ELR (cell line): ENCODE measurements at places on chromosomes 13 and 19.

- DNase-seq = no peak
Observed at GRCh38 chr19:38735257-38735686, 9.0 kb downstream of the CAPN12 start.

DNA sequence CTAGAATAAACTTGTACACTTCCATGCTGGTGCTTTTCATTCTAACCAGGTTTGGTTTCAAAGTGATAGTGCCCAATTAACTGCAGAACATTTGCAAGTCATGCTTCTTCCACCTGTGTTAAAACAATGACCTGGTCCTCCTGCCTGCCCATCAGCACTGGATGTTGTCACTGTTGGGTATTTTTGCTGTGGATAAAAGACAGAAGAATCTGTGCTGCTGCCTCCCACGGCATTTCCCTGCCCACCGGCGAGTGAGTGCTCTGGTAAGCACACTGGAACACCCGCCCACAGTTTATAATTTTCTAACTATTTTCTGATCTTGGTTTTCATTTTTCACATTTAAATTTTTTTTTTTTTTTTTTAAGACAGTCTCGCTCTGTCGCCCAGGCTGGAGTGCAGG is 2.3 kb upstream of the AKAP8 start:
- DNase-seq = no peak

DNA sequence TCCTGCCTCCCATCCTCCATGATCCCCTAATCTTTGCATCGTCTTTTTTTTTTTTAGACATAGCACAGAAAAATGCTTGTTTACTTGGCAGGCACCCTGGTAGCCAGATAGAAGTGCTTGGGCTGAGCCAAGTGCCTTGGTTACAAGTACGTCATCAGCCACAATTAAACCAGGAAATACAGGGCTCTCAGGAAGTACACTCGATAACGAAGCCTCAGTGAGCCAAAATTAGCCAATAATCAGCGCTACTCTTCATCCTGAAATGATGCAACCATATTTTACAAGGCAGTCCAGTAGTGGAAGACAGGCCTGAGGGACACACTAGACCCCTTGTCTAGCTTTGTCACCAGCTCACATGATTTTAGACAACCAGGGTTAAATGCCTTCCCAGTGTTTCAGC is 194.0 kb upstream of the NBEA start:
- no peak for DNase-seq

GRCh38 chr19:1449467-1450442 is at the start of gene APC2:
APC2 (plus strand) TSS chr19:1450121; CDS start chr19:1453002, 2,881 bp downstream.
- DNase-seq = peak; percentile 50

- peak; percentile 96 for DNase-seq
Observed at GRCh38 chr13:98972627-98973026, 5.2 kb downstream of the DOCK9 start.

DNA sequence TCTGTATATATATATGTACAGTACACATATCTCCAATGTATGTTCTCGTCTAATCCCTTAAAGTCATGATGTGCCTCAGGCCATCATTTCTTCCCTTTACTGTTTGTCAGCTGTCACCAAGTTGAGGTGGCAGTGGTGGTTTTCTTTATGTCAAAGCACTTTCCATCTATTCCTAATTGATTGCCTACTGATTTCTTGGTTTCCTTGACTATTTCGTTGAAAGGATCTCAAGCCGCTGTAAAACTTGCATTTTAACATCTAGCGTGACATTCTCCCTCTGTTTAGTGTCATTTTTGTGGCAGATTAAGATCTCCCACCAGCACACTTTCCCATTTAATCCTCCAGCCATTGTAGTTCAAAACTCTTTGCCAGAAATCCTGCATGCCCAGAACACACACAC is 25.0 kb upstream of the SPART start:
- DNase-seq = no peak

GRCh38 chr13:112854321-112854720 is 114.7 kb upstream of the MCF2L start:
- DNase-seq = no peak

DNA sequence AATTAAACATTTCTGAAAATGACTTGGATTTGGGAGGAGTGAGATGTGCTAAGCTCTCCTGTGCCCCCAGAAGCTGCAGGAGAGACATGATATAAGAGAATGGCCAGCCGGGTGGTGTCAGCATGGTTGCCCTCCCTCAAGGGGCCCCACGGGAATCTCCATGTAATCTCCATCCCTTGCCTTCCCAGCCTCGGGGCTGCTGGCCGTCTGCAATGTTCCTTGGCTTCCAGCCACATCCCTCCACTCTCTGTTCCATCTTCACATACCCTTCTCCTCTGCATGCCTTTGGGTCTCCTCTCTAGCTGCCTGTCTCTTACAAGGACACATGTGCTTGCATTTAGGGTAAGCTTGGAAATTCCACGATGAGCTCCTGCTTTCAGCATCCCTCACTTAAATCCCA is 172.0 kb downstream of the TSHZ3 start:
- DNase-seq = no peak

GRCh38 chr13:112859128-112859816 is 109.7 kb upstream of the MCF2L start:
- DNase-seq = no peak

- DNase-seq = peak; percentile 28
Observed at GRCh38 chr13:44040070-44040817, 160.5 kb downstream of the LACC1 start.

DNA sequence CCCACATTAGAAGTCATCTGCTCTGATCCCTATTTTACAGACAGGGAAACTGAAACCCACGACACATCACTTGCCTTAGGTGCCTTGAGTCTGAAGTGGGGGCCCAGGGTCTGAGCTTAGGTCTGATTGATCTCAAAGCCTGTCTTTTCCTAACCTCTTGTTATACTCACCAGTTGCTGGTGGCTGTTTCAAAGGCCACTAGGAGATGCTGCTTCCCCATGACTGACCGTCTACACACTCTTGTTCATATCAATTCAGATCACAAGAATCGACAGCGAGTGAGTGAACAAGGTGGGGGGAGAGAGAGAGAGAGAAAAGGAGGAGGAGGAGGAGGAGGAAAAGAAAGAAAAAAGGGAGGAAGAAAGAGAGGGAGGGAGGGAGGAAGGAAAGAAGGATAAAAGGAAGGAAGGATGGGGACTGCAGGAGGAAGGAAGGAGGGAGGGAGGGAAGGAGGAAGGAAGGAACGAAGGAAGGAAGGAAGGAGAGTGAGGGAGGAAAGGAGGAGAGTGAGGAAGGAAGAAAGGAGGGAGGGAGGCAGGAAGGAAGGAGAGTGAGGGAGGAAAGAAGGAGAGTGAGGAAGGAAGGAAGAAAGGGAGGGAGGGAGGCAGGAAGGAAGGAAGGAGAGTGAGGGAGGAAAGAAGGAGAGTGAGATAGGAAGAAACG is 3.3 kb downstream of the OR10H1 start:
- DNase-seq = peak; percentile 6

DNA sequence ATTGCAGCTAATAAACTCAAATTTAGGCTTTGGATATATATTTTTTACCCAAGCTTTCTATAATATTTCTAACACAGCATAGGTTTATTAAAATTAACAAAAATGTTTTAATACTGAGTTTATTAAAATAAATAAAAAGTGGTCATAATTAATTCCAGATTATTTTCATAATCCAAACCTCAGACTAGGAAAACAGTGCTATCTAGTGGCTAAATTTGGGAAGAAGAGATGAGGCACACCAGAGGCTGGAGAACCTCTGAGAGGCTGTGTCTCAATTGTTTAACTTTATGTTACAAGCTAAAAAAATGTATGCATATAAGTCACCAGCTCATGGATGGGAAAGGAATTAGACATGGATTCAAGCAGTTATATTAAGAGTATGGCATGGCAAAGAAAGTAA is 392.5 kb downstream of the DIAPH3 start:
- peak; percentile 55 for DNase-seq

DNA sequence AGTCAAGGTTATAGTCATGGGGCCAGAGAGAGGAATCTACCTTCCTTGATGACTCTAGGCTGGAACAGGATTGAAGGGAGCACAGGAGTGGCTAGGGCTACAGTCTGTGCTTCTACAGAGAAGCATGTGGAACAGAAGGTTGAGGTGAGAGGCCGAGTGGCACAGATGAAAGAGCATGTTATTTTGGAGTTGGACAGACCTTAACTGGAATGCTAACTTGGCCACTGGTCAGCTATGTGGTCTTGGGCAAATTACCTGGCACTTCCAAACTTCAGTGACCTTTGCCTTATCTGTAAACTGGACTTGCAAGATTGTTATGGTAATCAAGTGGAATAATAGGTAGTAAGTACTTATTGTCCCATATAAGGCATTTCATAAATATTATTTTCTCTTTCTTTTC is 252.7 kb downstream of the KCNRG start:
- DNase-seq = no peak

DNA sequence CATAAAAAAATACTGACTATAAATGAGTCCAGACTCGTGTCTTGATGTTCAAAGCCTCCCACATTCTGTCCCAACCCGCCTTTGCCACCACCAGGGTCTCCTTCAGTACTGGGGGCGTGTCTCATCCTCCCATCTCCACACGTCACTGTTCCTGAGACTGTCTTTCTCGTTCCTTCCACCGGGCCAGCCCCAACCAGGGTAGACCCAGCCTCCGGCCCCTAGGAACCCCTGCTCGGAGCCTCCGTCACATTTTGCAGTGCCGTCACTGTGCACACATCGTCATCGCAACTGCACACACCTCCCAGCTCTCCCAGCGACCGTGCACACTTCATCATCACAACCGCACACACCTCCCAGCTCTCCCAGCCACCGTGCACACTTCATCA is 73.4 kb downstream of the SPACA7 start:
- DNase-seq = no peak

DNA sequence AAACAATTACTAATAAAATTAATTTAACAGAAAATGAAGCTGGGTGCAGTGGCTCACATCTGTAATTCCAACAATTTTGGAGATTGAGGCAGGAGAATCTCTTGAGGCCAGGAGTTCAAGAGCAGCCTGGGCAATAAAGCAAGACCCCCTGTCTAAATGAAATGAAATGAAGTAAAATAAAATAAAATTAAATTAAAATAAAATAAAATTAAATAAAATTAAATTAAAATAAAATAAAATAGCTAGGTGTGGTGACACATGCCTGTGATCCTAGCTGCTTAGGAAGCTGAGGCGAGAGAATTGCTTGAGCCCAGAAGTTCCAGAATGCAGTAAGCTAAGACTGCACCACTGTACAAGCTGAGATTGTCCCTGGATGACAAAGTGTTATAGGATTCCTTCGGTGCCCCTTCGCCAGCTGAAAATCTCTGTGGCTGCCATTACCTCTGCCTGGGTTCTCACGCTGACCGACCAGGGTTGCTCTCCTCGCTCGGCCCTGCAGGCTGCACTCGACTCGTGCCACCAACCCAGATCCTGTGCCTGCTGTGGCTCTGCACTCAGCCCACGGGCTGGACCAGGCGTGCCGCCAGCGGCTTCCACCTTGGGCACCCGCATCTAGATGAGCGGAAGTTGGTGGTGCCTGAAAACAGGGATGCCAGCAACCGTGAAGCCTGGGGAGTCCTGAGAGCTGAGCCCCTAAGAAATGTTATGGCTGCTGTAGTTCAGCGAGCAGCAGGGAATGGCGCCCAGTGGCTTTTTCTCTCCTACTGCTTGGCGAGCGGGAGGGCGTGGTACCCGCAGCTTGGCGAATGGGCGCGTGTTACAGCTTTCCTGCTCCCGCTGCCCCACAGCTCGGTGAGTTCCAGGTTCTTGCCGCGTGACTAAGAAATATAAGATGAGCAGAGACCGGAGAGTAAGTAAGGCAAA is 539.2 kb upstream of the PCDH9 start:
- no peak for DNase-seq

- no peak for DNase-seq
Observed at GRCh38 chr13:40564342-40565001, 102.0 kb downstream of the FOXO1 start.

DNA sequence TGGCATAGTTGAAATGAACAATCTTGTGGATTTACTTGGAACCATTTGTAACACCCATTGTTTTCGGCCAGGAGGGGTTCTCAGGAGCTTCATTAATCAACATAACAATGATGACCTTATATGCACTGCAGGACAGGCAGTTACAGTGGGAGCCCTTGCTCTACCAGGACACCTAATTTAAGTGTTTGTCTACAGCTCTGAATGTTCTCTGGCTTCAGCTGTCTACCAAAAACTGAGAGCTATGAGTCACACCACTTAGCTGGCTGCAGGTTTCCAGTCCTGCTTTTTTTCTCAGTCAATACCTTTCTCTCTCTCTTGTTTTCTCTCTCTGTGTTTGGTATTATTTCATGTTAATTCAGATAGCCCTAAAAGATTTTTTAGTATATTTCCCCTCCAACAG is 105.4 kb upstream of the MBNL2 start:
- DNase-seq = peak; percentile 38

GRCh38 chr13:27472941-27473340 is 22.6 kb upstream of the MTIF3 start:
- DNase-seq = no peak

- peak; percentile 37 for DNase-seq
Observed at GRCh38 chr19:37930416-37930815, 23.4 kb downstream of the SIPA1L3 start.

DNA sequence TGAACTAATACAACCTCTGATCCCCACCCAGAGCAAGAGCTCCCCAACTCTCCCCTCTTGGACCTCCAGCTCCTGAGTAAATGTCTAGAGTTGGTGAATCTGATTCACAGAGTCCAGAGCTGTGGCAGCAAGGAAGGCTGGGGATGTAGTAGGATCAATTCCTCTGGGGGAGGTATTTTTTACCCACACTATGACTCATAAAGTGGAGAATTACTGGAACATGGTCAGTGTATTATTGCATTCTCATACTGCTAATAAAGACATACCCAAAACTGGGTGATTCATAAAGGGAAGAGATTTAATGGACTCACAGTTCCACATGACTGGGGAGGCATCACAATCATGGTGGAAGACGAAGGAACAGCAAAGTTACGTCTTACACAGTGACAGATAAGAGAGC is 496.7 kb downstream of the EFNB2 start:
- DNase-seq = peak; percentile 74

DNA sequence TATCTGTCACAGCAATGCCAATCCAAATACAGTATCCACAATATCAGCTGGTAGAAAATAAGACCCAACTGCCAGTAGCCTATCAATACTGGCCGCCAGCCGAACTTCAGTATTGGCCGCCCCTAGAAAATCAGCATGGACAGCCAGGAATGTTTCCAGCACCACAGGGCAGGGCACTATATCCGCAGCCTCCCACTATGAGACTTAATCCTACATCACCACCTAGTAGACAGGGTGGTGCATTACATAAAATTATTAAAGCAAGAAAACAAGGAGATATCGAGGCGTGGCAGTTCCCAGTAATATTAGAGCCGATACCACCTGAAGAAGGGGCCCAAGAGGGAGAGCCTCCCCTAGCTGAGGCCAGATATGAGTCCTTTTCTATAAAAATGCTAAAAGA is 111.3 kb downstream of the ZNF486 start:
- DNase-seq = no peak

DNA sequence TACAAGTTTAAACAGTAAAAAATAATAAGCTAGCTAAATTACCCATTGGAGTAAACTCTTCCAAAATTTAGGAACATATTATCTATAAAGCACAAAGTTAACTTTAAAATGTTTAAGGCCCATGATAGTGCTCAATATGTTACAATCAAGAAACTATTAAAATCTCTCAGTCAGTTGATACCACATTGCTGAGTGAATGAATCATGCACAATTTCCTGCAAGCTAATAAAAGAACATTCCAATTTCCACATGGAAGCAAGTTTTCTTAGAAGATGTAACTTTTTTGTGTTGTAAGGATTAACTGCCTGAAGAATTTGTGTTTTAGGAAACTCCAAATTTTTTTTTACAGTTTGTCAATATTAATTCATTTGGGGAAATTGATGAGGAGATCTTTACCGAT is 666.6 kb downstream of the SLITRK1 start:
- peak; percentile 79 for DNase-seq
